ENCODE measurements at places on chromosomes 5 and 9.

DNA sequence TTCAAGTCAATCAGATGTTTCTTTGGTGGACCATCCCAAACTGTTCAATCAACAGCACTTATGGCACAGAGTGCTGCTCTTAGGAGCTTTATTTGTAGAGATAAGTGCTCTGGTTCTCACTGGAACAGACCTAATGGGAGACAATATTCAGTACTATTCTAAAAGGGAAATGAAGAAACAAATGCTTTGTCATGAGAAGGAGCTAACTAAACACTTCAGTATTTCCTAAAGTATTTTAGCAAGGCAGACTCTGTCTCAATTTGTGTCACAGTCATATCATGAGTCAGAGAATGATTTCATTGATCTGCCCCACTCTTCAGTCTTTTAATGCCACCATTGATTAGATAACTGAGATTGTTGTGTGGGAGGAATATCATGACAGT is 175.3 kb downstream of the SLF1 start:
- DNase-seq, result no peak

DNA sequence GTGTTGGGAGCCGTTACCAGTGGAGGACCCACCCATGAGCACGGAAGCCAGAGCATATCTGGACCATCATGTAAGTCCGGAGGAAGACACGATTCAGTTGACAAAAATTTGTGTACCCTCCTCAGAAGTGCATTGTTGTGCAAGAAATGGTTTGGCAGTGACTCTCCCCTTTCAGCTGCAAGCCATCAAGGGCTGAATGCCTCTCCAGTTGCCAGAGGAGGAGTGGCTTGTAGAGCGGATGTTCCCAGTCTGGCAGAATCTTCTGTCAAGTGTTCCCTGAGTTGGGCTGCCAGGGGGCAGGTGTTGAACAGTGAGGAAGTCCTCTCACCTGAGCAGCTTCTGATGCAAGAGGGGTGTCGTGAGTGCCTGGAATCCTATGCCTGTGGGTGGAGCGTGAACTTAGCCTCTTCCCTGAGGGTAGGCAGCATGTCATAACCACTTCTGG is 27.6 kb upstream of the CDKN2AIPNL start:
- no peak for DNase-seq

DNA sequence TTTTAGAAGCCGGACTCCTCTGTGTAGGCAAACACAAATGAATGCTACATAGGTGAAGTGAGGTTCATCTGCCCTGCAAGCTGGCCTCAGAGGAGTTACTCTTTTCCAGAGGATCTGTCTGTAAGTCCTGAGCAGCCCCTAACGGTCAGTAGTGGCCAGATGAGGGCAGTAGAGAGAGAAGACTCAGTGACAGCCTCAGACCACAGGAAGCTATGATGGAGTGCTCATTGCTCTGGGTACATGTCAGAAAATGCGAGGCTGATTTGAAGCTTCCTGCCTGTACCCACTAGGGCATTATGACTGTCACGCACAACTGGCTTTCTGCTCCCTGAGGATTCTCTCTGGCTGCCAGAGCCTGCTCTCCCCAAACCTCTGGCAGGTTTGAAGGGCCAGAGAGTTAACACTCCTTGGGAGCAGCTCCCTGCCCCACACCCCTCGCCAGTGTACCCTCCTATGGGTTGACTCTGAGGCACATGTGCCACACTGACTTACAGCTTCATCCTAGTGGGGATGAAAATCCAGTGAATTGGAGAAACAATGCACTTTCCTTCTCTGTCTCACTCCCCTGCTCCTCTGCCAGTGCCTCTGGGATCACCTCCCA is 141.5 kb downstream of the GABRG2 start:
- no peak for DNase-seq

- DNase-seq, result no peak
These were observed 27.6 kb upstream of the ATP6V1G1 start for GRCh38 chr9:114559830-114560513.

DNA sequence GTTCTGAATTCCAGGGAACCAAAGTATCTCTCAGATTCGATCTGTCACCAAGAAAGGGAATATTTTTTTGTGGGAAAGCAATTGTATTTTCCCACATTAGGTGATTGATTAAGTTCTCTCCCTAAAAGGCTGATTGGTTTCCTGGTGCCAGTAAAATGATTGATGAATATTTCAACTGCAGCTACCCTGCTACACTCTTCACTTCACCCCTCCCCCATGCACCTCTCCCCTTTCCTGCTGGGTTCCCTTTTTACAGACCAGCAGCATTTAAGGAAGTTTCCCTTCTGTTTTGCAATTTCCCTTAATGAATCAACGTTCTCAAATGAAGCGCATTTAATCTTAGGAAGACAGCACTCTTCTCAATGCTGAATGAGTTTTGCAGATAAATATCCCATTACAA is 13.1 kb downstream of the NR6A1 start:
- DNase-seq, result no peak

DNA sequence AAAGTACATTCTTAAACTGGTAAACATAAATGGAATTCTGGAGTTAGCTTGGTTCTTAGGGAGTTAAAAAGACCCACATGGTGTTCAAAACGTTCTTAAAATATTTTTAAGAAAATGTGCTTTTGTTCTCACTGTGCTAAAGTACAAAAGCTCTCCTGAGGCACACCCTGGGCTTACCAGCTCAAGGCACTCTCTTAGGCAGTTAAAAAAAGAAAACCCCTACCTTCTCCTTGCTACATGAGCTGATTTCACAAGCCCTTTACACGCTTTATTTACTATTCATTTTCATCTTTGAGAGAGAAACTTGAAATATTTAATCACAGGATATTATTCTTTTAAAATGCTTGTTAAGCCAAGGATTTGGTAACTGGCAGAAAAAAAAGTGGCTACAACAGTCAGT is 723.3 kb upstream of the GRAMD2B start:
- no peak for DNase-seq

DNA sequence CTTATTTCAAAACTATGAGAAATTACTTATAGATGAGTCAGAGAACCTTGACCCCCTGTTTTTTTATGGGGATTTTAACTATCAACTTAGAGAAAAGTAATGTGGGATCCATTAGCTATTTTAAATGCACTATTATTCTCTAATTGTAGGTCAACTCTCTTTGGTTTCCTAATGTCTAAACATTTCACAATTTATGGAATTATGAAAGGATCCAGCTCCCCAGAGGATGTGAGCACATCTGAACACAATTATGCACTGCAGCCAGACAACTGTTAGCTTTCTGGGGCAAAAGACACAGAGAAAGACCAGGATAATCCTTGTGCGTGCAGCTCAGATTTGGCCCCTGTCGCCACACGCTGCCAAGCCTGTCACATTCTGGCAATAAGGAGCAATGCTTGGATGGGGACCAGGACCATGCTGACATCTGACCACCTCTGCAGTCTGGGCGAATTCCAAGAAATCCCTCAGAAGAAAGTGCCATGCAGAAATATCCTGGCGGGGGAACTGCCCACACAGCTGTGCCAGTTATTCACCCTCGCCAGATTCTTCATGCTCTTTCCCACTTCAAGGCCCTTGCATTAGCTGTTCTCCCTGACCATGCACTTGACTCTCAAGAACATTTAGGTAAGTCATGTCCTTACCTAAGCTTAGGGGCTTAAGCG is 22.2 kb upstream of the CMBL start:
- DNase-seq, result no peak

GRCh38 chr5:168055961-168056360 is 235.5 kb upstream of the WWC1 start:
- DNase-seq, result no peak

All from NCI-H1417 treated with DMSO at 0.1 percent for 48 hours (cell line).